ENCODE measurements at places on chromosomes 16 and 17.

DNA sequence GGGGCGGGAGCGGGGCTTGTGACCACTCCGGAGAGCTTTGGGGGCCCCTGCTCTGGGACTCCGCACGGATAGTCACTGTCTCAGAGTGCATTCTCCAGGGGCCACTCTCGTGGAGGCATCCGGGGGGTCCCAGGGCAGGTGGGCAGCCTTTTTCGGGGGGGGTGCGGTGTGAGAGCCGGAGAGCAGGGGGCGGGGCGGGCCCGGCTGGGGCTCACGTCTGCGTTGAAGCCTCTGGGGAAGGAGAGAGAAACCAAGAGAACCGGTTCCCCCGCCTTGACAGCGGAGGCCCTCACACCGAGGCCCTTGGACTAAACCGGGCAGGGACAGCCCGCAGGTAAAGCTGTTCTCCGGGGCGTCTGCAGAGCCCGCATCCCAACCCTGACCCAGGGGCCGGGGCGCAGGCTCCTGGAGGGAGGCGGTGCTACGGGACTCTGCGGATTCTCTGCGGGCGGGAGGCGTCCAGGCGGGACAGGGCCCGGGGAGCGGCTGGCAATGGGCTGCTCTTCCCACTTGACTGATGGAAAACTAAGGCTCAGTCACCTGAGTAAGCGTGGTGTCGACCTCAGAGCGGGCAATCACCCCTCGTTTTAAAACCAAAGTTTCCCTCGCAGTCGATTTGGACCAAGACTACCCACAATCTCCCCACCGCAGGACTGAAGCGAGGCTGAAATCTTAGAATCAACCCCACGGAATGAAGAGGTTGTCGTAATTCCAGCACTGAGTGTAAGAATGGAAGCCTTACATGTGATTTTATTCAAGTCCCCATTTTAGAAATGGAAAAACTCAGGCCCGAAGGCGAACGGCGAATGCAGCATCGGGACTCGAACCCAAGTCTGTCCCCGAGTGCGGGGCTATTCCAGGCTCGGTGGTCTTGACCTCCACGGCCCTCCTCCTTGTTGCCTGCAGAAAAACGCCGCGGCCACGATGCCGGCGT is 49.6 kb upstream of the AMZ2 start:
- no peak for DNase-seq

DNA sequence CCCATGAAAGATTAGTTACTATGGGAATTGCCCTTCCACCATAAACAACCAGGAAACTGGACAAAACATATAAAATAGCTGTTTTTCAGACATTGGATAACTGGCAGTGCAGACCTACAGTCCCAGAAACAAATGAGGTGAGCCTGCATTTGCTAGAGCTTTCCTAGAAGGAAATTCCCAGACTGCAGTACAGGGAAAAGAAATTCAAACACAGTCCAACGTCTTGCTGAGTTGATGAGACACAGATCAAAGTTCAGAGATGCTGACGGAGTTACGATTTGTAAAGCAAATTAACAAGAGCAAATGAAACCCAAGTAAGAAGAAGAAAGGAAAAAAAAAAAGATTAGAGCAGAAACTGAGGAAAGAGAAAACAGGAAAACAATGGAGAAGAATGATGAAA is 41.3 kb upstream of the MNT start:
- DNase-seq: no peak

- DNase-seq: no peak
Observed at GRCh38 chr16:57735755-57736418, at the start of gene KATNB1. Gene KATNB1 (plus strand): TSS chr16:57735770. CDS start chr16:57737244, 1,474 bp downstream.

DNA sequence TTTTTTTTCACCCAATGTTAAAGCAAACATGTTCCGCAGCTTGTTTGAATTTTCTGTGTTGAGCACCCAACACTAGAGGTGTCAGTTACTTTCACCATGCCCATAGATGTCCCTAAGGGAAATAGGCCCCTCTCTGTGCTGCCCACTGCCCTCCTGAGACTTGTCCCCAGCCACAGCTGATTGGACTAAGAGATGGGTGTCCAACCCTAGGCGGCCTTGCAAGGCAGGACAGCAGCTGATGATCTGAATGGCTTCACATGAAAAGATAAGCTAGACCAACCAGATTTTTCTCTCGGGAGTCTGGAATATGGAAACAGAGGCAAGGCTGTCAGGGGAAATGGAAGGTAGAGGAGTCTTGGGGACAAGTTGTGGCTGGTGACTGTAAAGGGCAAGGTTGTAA is 6.1 kb upstream of the CALB2 start:
- DNase-seq: no peak

DNA sequence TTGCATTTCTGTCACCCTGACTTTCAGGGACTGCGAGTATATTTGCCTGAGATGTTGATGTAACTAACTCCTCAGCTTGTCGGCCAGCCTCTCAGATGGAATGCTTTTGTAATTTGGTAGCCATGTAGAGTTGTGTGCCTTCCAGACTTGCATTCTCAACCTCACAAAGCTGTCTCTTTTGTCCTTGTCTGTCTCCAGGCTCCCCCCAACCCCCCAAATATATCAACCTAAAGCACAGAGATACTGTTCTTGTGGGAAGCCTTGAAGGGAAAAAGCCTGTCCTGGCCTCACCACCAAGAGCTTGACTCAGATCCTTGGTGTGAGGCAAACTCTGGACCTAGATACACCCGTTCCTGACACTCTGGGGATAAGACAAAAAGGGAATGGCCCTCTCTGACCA is 18.4 kb downstream of the SAP30BP start:
- no peak for DNase-seq

- no peak for DNase-seq
Observed at GRCh38 chr16:75860326-75861053, 134.2 kb upstream of the CPHXL start.

GRCh38 chr16:87611456-87611855 is 9.1 kb downstream of the JPH3 start:
- DNase-seq: no peak

Measured in activated CD4-positive, alpha-beta T cell treated with anti-CD3 and anti-CD28 coated beads for 1 hour (primary cell).